ENCODE measurements at places on chromosomes 6 and 20.

DNA sequence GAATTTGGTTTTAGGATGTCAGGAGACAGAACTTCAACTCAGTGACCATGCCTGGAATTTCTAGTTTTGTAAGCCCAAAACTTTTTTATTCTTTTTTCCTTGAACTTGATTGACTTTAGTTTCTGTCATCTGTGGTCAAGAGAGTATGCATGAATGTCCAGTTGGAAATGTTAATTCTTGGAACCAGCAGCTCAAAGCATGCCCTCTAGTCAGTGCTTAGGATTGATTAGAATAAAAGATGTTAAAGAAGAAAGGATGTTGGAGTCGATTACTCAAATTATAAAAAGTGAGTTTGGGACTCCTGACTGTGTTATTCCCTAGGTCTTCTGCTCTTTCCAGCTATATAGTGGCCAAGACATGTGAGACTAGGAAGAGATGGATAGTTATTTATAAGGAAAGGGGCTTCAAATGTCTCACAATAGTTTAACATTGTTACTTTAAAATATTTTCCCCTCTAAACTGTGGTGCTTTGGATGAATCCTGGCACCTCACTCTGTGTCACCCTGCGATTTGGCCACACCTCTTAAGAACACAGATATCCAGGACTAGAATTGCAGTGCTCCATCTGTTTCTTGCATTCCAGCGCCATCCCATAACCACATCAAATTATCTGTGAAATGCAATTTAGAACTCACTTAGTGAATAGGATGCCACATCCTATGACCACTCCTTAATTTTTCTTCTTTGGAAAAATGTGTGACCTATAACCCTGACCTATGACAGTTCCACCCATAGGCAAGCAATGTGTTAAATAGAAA, 298.5 kb downstream of the EYA4 start:
- DNase-seq, result no peak

- peak; percentile 46 for DNase-seq
Observed at GRCh38 chr20:44018259-44018941, 103.7 kb downstream of the TOX2 start.

DNA sequence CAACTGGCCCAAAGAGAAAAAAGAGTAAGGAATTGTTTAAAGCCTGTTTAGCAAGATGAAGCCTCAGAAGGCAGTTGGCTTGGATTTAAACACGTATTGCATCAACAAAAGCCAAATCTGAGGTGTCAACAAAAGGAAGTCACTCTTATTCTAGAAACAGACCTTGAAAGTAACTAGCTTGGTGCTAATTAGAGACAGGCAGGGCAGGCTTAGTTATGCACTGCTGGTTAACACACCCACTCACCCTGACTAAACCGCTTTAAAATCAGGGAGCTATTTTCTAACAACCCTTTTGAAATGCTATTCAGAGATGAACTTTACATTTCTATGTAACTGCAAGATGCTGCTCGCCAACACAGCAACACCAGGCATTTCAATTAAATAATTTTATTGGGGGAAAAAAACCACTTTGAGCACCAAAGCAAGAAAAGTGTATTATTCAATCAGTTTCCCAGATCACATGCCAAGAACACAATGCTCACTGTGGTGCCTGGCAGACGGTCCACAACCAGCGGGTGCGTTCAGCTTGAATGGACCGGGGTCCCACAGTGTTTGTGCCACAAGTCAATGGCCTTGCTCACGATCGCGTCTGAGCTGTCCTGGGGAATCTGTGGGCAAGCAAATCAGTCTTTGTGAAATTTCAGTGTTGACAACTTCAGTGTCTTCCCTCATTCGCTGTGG, 23.6 kb downstream of the TBC1D7 start:
- DNase-seq, result no peak

- DNase-seq, result no peak
Observed at GRCh38 chr20:8470156-8470555, 338.1 kb downstream of the PLCB1 start.

DNA sequence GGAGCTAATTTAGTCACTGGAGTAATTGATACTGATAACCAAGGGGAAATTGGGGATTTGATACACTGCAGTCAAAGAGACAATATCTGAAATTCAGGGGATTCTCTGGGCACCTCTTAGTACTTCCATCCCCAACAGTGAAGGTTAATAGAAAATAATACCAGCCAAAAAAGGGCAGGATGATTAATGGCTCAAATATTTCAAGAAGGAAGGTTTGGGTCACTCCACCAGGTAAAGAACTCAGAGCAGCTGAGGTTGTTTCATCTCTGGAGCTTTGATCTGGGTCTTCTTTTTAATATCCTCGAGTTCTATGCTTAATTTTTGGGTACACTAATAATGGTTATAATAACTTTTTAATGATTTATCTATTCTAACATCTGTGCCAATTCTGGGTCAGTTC, 70.8 kb downstream of the CDKAL1 start:
- no peak for DNase-seq

- DNase-seq, result no peak
Observed at GRCh38 chr6:164408868-164409267, 900.5 kb downstream of the C6orf118 start.

DNA sequence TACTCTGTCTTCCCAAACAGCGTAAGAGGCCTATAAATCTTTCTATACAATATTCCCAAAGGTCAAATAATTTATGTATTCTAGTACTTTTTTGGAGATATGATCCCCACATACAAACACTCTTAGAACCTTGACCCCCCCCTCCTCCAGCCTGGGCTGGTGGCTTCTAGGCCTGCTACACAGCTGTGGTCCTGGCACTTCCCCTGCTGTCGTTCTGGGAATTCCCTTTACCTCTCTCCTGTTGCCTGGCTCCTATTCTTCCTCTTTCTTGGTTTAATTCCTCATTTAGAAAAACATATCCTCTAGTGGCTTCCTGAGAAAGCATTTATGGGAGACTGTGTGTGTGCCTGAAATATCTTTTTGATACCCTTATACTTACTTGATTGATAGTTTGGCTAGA, 4.1 kb upstream of the TXLNB start:
- no peak for DNase-seq

DNA sequence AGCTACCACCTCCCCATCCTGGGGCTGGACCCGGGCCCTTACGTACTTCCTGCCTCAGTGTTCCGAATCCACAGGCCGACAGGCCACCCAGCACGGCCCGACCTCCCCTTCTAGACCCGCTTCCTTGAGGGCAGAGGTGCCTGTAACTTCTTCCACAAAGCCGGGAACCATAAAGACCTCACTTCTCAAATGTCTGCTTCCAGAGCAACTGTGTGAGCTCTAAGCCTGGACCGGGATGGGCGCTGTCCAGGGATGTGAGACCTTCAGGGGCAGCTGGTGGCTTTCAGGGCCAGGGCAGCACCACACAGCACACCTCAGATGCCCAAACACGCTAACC, 9.3 kb downstream of the SLC2A4RG start:
- DNase-seq, result no peak

GRCh38 chr20:23265226-23265625, 85.4 kb upstream of the NXT1 start:
- no peak for DNase-seq

DNA sequence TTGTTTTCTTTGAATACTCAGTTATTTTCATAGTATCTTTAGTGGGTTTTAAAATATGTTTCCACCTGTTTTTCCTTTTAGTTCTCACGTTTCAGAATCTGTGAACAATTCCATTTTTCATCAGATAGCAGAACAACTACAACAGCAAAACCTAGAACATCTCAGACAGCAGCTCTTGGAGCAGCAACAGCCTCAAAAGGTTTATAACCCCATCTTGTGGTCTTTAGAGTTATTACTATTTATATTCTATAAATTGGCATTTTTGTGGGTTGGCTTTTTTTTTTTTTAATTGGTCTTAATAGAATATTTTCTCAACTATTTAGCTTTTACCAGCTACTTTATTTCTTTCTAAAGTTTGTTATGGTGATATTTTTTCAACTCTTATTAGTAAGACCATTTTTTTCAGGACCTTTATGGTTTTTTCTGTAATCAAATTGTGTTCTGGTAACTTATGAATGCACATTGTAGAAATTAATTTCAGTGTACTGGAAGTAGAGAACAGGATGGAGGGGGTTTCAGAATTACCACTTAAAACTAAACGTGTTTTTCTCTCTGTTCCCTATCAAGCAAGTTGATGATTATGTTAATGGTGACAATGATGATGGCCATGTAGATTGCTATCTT, 72.2 kb downstream of the SCAF8 start:
- no peak for DNase-seq

GRCh38 chr6:41917528-41917927, 3.4 kb downstream of the MED20 start:
- no peak for DNase-seq

DNA sequence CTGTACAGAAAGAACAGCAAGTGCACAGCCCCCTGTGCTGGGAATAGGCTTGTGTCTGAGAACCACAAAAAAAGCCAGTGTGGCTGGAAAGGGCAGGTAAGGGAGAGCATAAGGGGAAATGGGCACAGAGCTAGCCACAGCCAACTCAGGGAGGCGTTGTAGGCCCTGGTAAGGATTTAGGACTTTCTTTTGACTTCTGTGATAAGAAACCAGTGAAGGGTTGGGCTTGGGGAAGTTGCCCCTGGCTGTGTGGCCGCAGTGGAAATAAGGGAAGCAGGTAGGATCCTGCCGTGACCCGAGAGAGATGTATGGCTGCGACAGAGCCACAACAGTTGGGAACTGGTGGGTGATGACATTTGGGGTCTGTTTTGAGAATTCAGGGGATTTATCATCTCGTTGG, 30.0 kb upstream of the PHACTR2 start:
- DNase-seq, result no peak

DNA sequence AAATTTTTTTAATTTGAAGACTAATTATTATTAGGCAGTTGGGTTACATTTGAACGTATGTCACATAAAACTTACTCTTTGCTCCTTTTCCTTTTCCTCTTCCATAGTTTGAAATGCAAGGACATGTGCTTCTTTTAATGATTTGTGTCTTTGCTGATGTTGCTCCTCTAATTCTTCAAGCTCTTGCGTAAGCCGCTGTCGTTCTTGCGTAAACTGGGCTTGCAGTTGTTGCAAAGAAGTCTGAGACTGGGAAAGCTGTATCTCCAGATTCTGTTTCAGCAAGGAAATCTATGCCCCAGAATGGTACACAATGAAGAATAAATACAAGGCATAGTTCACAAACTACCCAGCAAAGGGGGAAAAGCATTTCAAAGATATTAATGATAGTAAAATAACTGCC, 45.1 kb upstream of the MCM9 start:
- peak; percentile 74 for DNase-seq

- DNase-seq, result no peak
Observed at GRCh38 chr6:152296648-152297376, 340.4 kb downstream of the SYNE1 start.

DNA sequence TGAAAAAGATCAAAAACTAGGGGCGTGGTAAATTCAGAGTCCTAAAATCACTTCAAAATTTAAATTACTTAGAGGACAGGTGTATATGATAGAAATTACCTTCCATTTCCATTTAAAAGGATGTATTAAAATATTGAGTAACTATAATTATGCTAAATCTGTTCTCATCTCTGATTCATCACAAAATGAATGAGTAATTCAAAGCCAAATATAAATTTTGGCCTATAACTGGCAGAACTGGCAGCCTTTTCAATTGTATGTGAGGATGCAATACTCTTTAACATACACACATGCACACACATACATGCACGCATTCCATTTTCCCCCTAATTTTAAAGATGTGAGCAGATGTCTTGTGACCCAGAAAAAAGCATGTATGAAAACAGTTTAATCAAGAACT, 194.6 kb downstream of the EPM2A start:
- no peak for DNase-seq

DNA sequence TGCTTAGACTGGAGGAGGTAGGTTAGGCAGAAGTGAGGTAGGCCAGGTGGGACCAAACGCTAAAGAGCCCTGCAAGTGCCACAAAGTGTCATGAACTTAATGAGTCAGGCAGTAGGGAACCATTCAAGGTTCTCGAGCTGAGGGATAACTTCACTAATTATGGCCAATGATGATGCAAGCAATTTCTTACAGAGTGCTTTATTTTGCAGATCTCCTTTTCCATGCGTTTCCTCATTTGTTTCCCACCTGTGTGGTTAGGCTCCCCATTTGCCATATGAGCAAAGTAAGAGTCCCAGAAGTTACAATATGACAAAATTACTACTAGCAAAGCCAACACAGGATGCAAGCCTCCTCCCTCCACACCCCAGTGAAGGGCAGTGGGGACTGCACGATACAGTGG, 36.5 kb upstream of the PSMF1 start:
- DNase-seq, result no peak

DNA sequence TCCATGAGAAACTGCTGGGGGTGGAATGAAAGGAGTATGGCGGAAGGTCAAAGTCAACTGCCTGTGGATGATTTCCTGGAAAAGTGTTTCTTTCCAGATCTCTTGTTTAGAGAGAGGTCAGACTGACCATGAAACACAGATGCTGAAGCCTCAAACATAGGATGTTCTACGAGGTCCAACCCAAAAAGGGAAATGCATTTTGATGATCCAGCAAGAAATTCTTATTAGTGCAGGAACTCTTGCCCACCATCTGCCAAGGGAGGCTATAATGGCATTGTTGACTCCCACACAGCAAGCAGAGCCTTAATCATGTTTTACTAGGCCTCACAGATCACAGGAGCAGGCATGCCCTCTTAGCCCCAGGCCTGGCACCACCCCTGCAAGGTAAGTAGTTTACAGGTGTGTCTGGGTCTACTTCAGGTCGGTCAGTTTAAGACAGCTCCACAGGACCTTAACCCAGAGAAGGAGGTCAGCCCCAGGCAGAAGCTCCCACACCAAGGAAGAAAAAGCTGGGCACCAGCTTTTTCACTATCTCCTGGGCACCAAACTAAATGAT, 67.6 kb upstream of the CNKSR3 start:
- no peak for DNase-seq

- no peak for DNase-seq
Observed at GRCh38 chr6:134550604-134551003, 232.7 kb upstream of the SGK1 start.

DNA sequence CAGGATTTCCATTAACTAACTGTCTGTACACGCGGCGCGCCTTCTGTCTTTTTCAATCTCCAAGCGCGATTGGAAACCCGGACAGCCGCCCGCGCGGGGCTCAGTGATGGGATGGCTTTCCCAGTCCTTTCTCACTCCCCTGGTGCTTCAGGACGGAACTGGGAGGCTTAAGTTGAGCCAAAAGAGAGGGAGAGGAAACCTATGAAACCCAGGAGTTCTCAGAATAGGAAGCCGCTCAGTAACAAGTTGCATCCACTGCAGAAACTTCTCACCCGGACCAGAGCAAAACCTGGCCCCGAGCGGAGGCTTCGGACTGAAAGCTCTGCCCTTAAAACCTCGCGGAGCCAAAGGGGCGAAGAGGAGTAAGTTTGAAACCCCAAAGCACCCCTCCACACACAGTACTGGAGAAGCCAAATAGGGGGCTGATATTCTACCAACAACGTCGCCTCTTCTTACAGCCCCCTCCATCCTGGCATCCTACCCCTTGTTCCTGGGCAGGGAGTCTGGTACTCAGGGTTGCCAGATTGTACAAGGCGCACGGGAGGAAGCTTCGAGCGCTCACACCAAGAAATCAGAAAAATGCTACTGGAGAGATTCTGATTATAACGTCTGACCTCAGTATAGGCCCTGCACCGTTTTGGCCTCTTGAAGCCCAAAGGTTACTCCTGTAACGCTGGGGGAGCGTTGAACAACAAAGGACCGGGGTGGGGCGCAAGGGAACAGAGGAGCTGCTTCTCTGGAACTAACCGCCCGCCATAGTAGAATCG, 906 bp upstream of the COL12A1 start:
- no peak for DNase-seq

GRCh38 chr6:129623008-129623732, 86.8 kb downstream of the ARHGAP18 start:
- no peak for DNase-seq

- DNase-seq, result no peak
Observed at GRCh38 chr20:32585586-32586127, 524 bp upstream of the NOL4L start.
